Right renal pelvis (tissue), 4 donors: ENCODE measurements at places on chromosomes 2 and 18. TPM values are rescaled to one million over a fixed set of nuclear protein-coding genes. Genes with fewer than 3 reads are reported as not detected.

GRCh38 chr18:33606621-33607020, 28.6 kb downstream of the ASXL3 start:
- DNase-seq = no peak

- DNase-seq = no peak
Measured at GRCh38 chr2:8257502-8257901, 424.4 kb upstream of the ID2 start.

DNA sequence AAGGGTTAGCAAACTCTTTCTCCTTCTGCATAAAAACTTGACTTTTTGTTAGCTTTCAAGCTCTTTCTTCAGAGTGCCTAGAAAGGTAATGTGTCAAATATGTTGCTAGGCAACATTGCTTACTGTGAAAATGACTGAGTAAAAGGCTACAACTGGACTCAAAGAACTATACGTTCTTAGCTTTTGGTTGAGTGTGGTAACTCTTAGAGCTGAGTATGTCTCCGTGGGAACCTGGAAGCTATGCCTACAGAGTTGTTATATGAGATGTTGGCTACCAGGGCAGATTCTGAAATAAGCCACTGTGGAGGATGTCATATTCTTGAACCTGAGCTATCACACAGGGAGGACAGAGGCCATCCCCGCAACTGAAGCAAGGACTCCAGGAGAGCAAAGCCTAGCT, 105.5 kb downstream of the ARL6IP6 start:
- DNase-seq = no peak

- no peak for DNase-seq
Measured at GRCh38 chr2:41847744-41848441, 199.9 kb upstream of the PKDCC start.

DNA sequence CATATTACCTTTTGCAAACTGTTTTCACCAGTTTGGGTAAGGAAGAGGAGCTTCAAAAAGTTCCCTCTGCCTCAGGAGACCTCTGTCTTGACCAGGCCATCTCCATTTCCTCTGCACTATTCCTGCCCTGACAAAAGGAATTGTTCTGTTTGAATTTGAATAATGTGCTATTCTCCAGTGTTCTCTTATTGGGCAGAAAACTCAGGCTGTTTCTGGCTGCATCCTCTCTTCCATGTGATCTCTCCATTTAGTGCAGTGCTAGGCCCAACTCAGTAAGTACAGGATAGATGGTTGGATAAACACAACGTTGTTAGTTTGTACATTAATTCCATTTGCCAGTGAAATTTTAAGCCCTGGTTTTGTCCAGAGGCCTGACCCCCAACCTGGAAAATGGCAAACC, 102.2 kb upstream of the CELF4 start:
- no peak for DNase-seq

- DNase-seq = peak; percentile 51
Measured at GRCh38 chr18:34707670-34708069, 2.4 kb upstream of the DTNA start.

DNA sequence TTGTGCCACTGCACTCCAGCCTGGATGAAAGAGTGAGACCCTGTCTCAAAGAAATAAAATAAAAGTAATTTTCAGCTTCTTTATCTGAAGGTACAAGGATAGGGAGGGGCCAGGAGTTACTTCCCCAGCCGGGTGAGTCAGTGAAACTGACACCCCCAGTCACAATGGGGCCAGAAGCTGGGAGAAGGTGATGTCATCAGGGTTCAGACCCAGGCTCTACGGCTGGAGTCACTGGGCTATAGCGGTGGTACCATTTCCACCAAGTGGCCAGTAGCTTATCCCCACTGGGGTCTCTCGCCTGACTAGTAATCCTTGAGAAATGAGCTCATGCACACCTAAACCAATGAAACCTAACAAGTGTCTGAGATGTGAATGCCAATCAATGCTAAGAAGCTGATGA, 107.9 kb downstream of the ALPK2 start:
- no peak for DNase-seq

- no peak for DNase-seq
Measured at GRCh38 chr2:16104315-16104948, 164.1 kb downstream of the MYCN start.

DNA sequence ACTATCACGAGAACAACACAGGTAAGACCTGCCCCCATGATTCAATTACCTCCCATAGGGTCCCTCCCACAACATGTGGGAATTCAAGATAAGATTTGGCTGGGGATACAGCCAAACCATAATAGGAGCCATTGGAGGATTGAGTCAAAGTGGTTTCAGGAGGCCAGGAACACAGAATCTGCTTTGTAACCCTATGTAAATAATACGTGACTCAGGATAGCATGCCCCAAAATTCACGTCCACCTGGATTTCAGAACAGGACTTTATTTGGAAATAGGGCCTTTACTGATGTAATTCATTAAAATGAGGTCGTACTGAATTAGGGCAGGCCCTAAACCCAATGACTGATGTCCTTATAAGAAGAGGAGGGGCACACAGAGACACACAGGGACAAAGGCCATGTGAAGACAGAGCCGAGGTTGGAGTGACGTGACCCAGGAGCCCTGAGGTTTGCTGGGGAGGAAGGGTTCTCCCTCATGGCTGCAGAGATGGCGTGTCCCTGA, 16.0 kb upstream of the CNDP2 start:
- no peak for DNase-seq

COL4A4 gene
- 69.7 TPM for polyA plus RNA-seq

DNA sequence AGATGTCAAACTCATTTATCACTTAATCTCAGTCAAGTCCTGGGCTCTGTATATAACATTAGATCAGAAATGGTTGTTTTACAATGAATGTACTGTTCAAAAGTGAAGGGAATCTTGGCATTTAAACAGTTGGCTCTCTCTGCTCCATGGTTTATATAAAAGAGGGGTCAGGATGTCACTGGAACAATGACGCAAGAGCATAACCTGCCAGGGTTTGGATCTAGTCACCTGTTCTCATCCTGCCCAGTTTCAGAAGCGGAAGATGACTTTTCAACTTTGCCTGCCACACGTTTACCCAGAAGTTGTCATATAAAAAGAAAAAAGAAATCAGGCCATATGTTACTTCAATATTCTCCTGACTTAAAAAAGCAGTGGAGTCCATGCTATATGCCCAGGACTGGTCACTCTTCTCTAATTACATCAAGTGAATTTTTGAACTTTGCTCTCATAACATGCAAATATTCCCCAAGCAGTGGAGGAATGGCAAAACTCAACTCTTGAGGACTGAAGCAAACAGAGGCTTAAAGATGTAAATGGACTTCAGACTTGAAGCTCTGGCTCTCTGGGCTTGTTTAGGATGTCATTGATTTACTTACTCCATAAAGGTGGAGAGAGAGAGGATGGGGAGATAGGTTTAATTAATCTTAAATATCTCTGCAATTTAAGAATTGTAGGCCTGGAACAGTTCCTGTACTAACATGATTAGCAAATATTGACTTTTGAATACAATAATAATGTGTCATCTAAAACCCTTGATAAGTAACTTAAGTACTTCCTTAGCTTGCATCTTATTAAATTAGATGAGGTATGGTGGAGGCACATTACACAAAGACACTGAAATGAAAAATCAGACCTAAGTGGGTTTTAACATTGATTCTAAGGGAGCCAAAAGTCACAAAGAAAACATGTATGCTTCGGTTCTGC, 58.3 kb downstream of the ETAA1 start:
- DNase-seq = no peak
